Urinary bladder (tissue), 4 donors: ENCODE measurements at places on chromosomes 7 and 10. TPM values are rescaled to one million over a fixed set of nuclear protein-coding genes. Genes with fewer than 3 reads are reported as not detected.

DNA sequence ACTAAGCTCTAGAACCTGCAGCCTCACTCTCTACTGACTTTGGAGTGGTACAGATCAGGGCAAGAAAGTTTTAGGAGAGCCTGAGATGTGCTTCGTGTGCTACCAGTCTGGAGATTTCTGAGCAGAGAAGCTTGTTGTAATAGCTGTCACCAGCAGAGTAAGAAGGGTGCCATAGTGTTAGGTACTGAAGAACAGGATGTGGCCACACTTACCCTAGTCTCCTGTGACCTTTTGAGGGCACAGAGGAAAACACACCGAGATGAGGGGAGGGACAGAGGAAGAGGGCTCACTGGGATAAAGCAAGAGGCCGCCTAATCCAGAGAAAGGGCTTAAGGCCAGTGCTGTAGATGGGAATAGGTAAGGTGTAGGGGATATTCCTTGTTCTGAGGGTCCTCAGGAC lies 146.2 kb upstream of the MTPN start:
- no peak for DNase-seq

The TMEM184A gene
- 9.7 TPM for total RNA-seq

DNA sequence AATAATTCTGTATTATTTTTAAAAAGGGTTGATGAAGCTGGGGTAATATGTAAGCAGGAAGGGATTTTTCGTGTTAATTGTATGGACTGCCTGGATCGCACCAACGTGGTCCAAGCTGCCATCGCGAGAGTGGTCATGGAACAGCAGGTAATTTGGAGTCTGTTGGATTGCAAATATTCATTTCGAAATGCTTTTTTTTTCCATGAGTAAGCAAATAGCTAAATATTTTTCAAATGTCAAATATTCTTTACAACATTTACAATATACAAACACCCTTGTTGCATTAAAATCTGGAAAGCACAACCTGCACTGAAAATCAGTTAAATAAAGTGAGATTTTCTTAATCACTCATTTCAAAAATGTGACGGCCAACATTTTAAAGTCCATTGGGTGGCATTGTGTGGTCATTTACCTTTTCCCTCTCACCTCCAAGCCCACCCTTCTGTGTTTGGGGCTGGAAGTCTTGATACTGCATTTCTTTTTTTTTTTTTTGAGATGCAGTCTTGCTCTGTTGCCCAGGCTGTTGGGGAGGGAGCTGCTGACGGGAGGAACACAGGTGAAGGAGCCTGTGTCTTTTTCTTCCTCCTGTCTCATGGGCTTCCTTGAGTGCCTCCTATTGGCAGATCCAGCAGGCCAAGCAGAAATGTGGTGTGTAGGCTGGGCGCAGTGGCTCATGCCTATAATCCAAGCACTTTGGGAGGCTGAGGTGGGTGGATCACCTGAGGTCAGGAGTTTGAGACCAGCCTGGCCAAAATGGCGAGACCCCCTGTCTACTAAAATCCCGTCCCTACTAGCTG lies 66.1 kb downstream of the MCMBP start:
- no peak for DNase-seq

GRCh38 chr10:59360605-59361405 lies 1.5 kb downstream of the FAM13C start:
- DNase-seq: no peak
